ENCODE measurements at places on chromosomes 6 and 20.

- no peak for DNase-seq
Measured at GRCh38 chr20:59084041-59084850, 41.7 kb upstream of the PRELID3B start.

DNA sequence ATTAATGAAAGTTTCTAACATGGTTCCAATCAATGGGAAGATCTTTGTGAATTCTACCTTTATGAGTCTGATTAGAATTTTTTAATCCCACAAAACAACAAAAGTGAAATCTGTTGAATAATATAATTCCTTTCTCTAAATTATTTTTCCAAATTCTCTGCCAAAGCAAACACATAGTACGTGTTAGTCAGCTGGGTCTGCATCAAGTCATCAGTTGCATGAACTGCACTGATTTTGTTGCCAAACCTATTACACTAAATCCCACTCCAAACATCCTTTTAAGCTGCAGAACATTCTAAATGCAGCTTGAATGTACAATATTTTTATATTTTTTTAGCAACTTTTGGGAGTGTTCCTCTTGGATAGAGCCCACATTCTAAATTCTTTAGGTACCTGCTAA, 199.0 kb upstream of the HSF2 start:
- no peak for DNase-seq

- no peak for DNase-seq
Measured at GRCh38 chr6:53042112-53042511, 23.1 kb upstream of the FBXO9 start.

- no peak for DNase-seq
Measured at GRCh38 chr6:445571-446417, 54.2 kb downstream of the IRF4 start.

- no peak for DNase-seq
Measured at GRCh38 chr6:16928387-16928786, 167.1 kb upstream of the ATXN1 start.

- no peak for DNase-seq
Measured at GRCh38 chr6:13531956-13532355, 42.4 kb upstream of the SIRT5 start.

DNA sequence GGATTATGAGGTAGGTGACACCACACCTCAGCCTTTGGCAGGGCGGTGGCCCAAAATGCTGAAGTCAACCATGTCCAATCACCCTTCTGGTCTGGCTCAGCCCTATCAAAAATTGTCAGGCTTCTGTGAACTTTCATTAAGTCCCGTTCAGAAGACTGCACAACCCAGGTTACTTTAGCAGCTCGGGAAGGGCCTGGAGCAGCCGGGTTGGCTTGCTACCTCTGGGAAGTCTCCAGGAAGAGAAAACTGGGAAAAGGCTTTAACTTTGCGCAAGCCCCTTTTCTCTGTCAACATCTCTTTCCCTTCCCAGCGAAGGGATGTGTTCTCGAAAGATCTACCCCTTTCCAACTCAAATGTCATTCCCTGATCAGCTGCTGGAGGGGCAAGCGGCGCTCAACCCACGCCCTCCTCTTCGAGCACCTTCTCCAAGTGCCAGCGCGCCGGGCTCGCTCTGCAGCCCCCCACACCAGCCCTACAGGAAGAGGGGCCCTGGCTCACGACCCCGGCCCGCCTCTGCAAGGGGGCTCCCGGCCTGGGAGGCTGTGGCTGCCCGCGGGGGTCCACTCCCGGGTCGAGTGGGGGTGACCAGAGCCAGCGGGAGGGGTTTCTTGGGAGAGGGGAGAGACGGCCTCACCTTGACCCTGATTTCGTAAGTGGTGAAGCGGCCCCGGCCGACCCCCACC, 573 bp downstream of the SNX3 start:
- DNase-seq, result no peak

DNA sequence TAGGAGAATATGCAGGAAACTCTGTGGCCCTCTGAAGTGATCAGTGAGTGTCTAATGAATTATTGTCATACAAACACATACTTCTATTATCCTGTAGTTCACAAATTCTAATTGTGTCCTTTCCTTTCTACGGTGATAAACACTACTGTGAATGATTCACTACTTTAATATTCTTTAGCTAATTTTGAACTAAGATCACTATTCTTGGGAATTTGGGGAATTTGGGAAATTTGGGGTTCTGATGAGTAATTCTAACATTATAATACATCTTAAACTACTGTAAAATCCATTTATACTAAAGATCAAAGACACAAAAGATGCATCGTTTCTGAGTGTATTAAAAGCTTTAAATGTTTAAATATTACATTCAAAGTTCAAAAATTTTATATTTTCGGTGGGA, 1287.2 kb upstream of the CITED2 start:
- DNase-seq, result no peak

GRCh38 chr6:167665698-167666330, 160.9 kb upstream of the AFDN start:
- DNase-seq, result no peak

DNA sequence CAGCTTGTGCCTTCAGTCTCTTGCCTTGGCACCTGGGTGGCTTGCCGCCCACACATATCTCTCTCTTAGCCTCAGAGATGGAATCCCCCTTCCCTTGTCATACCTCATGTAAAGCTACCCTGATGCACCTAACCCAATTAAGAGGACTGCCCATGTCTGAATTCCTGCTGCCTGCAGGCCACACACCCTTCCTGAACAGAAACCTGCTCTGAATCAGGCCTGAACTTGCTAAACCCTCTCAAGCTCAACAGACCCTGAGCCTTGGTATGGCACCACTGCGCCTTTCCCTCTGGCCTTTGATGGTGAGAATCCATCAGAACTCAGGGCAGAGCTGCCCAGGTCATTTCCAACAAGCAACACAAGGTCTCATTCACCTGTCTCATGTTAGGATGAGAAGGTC, 5.2 kb downstream of the RAET1G start:
- DNase-seq, result no peak

All from nucleus accumbens (tissue), 56 donors.